ENCODE measurements at places on chromosomes 2 and 18.

DNA sequence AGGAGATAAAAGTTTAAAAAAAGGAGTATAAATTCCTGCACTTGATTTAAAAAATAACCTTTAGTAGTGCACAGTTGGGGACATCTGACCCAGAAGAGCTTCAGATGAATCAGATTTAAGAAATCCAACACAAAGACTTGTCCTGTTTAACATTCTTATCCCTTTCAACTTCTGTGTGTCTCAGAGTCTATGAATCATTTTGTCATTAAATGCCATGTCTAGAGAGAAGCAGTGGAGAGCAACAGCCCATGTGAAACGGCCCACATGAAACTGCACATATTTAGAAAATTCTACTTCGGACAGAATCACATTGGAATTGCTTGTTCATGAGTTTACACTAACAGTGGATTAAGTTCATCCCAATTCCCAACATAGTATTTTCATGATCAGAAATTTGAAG is 278.6 kb downstream of the SLC8A1 start:
- no peak for DNase-seq

GRCh38 chr2:217195658-217196446 is 336.0 kb upstream of the TNP1 start:
- no peak for DNase-seq

DNA sequence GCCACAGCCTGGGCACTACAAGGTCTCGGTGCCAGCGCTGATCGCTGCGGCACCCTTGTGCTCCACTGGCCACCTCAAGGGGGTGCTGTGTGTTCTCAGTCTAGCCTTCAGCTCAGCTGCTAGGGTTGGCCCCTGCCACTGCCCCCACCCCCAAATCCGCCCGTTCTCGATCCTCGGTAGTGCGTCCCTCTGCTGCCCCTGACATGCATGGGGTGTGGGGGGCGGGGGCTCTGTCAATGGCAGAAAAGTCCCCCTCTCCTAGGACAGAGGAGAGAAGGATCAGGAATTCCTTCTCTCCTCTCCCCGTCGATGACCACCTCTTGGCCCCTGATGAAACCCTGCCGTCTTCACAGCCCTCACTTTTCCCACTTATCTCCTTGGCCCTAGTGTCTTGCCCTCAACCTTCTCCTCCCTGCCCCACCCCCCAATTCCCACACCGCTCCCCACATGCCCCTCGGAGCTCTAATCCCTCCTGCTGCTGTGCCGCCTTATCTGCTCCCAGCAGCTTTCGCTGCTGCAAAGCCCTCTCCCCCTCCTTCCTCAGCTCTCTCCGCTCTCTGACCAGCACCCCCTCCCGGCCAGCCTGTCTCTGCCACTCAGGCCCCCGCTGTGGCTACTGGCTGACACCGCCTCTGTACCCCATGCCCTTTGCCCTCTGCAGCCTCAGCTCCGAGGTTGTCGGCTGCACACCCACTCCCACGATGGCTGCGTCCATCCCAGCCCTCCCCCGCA is 4.3 kb upstream of the ASIC4 start:
- DNase-seq: peak; percentile 88

GRCh38 chr2:204018717-204019116 is 82.2 kb downstream of the ICOS start:
- no peak for DNase-seq

DNA sequence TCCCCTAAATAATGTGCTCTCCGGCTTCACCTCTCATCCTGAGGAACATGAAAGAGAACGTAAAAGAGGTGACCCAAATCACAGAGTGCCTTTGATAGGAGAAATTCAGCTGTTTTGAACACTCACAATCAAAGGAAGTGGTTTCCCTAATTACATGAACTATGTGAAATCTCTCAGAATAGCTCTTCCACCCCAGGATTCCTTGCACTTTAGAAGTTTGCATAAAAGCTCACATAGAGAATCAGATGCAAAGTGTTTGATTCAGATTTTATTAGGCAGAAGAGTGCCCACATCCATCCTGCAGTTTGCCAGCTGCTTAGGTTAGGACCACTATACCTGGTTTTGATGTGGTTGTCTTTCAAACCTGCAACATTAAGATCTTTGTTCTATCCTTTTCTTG is 61.0 kb downstream of the MAP3K20 start:
- DNase-seq: no peak
